ENCODE measurements at places on chromosomes 2 and 18.

DNA sequence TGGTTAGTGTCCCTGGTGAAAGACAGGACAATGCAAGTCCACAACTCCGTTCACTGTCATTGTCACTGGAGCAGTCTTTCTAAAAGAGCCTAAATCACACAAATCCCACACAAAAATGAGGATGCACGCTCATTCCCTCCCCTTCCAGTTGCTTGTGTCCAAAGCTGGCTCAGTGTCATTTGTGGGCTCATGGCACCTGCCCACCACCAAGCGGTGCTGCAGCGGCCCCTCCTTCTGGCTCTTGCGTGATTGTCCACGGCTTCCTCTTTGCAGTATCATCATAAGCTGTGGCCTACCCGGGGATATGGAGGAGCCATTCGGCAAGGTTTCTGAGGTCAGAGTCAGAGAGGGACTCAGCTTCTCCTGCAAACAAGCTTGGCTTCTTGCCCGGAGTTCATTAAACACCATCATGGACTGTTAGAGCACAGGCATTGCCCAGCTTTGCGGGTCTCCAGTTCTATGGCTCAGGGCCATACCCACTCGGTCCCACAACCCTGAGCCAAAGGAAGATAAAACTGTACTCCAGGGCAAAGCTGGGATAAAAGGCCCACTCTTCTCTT lies 179.4 kb upstream of the AGAP1 start:
- no peak for DNase-seq

DNA sequence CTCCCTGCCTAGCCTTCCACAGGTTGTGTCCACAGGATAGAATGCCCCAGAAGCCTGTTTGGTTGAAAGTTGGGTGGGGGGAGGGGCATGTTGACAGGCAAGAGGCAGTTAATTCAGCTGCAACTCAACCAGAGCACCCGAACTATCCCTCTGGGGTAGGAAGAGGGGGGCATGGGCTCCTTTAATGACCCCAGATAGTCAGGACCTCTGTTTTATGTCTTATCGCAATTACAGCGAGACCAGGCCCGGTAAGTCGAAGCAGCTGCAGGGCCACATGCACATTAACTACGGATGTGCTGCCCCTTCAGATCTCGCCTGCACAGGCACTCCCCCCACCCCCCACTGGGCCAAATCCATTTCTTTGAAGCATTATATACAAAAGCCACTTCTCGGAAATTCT lies 363.8 kb upstream of the HNRNPA3 start:
- DNase-seq, result no peak

GRCh38 chr2:236172255-236173035 lies 4.3 kb upstream of the GBX2 start:
- no peak for DNase-seq

- DNase-seq, result no peak
These were observed 57.4 kb downstream of the TRPM8 start for GRCh38 chr2:233974530-233975071.

- no peak for DNase-seq
These were observed 367.6 kb downstream of the EIPR1 start for GRCh38 chr2:3010001-3010400.

DNA sequence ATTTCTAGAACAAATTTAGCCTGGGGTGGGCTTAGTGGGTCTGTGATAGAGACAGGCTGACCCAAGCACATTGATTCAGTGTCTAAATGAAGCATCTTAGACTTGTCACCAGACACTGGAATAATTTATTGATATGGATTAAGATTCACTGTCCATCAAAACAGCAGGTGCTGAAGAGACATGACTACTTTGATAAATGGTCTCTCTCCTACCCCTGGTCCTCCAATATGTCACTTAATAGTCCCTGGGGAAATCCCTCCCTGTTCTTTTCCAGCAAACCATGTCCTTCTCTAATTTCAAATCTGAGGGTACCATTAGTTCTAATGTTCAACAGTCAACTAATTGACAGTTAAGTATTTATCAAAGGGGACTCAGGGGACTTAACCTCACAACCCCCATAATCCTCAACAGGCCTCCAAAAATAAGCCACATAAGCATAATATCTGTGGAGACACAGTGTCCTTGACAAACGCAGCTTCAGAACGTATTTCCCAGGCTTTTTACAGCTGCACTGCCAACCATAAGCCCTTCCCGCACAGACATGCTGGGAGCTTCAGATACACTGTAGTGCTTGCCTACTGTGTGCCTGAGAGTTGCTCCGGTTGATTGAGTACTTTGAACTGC lies 391.0 kb downstream of the THSD7B start:
- no peak for DNase-seq

DNA sequence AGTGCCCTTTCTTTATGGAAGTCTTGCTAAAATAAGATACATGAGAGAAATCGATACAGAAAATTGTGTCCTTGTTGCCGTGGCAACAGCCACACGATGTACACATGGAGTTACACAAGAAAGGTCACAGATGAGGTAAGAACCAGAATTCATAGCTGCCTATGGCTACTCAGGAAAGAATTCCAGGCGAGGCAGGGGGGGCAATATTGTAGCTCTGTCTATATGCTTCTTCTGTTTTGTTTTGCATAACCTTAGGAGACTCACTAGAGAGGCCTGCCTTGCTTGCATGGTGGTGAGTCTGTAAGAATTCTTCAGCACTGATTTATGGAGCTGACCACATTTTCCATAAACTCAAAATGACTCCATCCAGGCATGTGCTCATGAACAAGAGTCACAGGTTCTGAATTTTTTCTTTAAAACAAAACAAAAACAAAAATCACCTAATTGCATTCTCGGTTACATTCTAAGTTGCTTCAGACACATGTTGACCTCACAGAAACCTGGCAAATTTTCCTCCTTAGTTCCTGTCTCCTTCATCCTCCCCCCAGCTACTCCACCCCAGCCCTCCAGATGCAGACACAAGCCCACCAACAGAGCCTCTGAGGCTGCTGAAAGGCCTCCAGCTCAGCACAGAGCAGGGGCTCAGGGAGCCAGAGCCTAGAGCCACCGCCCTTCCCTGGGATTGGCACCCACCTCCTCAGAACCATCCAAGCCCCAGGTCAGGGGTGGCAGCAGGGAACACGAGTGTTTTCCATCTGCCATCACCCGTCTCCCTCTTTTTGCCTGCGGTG lies 183.5 kb downstream of the ANTXR1 start:
- DNase-seq, result no peak

GRCh38 chr2:173644146-173644545 lies 289.5 kb downstream of the CDCA7 start:
- no peak for DNase-seq

DNA sequence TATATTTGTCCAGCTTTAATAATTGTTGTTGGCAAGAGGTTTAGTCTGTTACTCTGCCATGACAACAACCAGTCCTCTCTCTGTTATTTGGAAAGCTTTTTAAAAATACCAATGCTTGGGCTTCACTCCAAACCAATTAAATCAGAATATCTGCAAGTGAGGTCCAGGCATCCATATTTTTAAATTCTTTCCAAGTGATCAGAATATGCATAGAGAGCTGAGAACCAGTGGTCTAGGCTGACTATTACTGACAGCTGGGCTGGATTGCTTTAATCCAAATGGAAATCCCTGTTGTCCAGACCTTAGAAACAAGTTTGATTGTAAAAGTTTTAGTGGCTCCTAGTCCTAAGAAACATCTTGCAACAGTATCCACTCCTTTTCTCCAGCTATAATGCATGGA lies 1059.7 kb upstream of the ACVR2A start:
- DNase-seq, result no peak

- DNase-seq, result no peak
These were observed 28.7 kb downstream of the ELP2 start for GRCh38 chr18:36158266-36158867.

- no peak for DNase-seq
These were observed 120.3 kb upstream of the ACAA2 start for GRCh38 chr18:49933530-49934128.

GRCh38 chr2:33496726-33497125 lies 20.3 kb downstream of the RASGRP3 start:
- DNase-seq, result no peak

All from right renal cortex interstitium (tissue), 3 donors.